ENCODE measurements at places on chromosomes 3 and 15. TPM values are rescaled to one million over a fixed set of nuclear protein-coding genes. Genes with fewer than 3 reads are reported as not detected.
A peak's percentile ranks its signal among the peaks of the same experiment; 100 is the strongest.

DNA sequence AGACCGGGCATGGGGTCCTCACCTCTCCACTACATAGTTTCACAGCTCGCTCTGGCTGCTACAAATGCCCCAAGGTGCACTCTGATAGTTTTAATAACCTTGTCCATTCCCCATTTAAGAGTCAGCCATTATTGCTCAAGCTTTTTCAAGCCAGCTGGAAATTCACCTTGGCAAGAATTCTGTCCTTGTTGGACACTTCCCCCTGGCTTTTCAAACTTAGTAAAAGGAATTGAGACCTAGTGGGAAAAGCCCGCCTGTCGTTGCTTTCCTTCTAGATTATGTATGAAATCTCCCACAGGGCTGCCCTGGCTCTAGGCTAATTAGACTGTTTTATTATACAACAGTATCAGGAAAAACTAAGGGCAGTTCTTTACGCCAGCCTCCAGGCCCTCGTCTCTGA, 293.7 kb upstream of the GADL1 start:
- no peak for DNase-seq

The TMEM87A gene
- 28.3 TPM for total RNA-seq

The HRG gene
- total RNA-seq, result 0.16 TPM

DNA sequence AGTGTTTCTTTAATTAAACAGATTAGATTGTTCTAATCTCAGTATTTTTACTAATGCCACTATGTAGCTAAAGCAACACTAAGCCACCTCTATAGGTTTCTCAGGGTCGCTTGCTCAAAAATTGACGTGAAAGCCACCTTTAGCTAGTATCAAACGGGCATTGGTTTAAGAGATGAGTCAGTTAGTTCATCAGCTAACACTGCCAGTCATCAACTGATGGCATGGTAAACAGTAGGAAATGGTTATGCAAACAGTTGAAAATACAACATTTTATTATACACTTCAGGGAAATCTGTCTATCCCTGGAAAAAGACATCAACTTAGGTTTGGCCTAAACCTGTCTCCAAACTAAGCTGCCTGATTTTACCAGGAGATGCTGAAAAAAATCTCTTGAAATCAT, 582.3 kb upstream of the NAALADL2 start:
- DNase-seq, result no peak

- DNase-seq, result no peak
These were observed 29.9 kb upstream of the IL16 start for GRCh38 chr15:81166636-81167305.

GRCh38 chr3:158801201-158801600, 653 bp upstream of the MFSD1 start:
- DNase-seq, result no peak

DNA sequence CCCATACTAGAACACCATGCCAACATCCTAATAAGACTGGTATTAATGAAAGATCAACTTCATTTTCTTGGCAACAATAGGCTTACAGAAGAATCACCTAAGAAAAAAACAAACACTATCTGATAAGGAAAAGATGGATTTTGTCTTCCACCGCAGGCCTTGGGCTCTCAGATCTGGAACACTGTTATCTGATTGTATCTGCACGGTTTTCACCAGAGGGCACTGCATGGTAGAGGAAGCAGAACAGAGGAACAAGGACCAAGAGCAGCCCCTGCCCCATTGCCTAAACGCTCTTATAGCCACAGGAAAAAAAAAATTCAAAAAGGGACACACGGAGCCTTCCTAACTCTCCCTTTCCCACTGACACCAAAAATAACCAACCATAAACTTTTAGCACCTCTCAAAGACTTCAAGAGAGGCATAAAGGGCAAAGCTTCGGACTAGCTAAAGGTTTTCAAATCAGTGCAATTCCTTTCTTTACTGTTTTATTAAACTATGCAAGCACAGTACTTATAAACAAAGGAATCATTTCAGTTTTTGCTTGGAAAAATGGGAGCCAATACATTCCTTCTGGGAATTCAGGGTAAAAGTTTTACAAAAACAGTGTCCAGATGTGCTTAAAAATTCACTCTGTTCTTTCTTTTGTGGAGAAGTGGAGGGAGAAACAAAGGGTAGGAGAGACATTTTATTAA, 23.3 kb downstream of the IL17RD start:
- no peak for DNase-seq

The GOLGA8K gene
- 0.63 TPM for total RNA-seq

GRCh38 chr3:136818769-136819391, at the start of gene SLC35G2:
SLC35G2 (plus strand) TSS chr3:136819126; CDS start chr3:136854461, 35,335 bp downstream.
- DNase-seq, result peak; percentile 71

DNA sequence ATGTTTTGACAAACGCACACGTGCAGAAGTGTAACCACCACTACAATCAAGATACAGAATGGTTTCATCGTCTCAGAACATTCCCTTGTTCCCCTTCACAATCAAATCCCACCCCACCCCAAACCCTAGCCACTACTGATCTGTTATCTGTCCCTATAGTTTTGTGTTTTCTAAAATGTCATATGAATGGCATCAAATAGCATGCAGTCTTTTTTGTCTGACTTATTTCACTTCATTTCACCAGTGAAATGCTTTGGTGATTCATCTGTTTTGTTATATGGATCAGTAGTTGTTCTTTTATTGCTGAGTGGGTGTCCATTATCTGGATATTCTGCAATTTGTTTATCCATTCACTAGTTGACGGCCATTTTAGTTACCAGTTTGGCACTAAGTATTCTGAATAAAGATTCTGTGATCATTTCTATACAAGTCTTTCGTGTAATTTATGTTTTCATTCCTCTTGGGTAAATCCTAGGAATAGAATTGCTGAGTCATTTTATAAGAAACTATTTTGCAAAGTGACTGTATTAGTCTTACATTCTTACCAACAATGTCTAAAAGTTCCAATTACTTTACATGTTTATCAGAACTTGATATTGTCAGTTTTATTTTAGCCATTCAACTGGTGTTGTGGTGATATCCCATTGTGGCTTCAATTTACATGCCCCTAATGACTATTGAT, 232.8 kb downstream of the CLSTN2 start:
- DNase-seq, result no peak

The ECE2 gene
- not detected for total RNA-seq

GRCh38 chr3:146189519-146190173, 28.7 kb upstream of the PLOD2 start:
- no peak for DNase-seq

DNA sequence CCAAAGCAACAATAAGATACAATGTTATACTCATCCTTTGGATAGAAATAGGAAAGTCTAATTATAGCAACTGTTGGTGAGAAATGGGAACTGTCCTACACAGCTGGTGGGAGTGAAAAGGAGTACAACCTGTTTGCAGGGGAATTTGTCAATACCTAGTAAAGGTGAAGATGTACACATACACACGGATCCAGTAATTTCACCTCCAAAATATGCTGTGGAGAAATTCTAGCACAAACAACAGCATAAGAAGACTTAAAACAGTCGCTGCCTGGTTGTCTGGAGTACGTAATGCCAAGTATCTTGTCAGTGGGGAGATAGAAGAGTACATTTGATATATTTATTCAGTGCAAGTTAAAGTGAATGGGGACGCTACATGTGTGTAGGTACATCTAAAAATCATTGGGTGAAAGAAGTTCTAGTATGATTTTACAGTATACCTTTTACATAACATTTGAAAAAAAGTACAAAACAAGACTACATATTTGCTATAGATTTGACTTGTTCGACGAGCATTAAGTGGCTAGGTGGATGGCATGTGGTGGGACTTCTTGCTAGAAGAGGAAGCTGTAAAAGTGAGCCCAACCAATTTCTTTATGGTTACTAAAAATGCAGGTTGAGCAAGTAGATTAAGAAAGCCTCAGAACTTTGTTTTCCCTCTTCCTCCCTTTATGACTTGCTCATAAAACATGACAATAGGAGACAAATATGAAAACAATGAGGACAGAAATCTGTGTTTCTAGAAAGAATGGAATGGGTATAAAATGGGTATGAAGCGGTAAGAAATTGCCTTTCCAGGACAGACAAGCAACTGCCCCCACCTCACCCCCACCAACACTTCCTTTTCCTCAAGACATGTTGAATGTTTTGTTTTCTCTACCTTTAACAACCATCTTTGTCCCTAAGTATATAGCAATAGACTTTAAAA, 50.2 kb upstream of the CCR4 start:
- DNase-seq, result no peak

DNA sequence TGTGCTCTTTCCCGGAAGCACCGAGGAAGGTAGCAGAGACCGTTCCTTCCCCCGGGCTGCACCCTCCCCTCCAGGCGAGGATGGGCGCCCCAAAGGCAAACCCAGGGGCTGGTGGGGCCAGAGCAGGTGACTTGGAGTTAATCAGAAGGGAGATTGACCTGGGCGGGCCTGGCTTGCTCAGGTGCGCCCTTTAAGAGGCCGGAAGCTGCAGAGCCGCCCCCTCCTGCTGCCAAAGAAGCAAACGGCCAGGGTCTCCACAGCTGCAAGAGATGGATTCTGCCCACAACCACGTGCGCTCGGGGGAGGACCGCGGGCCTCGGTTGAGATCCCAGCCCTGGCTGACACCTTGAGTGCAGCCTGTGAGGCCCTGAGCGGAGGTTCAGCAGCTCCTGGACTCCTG, 218.2 kb upstream of the NAALADL2 start:
- no peak for DNase-seq

The GCSAM gene
- total RNA-seq, result 0.35 TPM

- DNase-seq, result no peak
These were observed 87.7 kb downstream of the KCNAB1 start for GRCh38 chr3:156207802-156208685.

DNA sequence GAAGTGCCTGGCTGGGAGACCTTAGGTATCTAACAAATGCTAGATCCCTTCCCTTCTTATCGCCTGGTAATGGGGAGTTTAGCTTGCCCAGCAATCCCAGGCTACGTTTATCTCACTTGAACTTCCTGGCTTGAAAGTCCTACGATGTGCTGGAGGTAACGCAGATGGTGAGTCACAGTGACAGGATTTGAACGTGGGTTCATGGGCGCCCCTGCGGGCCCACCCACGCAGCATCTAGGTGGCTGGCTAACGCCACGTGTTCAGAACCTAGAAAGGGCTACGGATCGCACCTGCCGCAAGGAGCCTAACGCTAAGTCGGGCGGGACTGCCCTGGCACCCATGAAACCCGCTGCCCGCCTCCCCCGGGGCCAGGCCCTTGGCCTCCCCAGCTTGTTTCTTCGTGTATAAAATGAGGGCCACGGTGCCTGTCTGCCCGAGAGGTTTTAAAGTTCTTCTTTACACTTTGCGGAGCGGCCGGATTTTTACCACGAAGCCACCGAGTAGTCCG, 600 bp upstream of the USP3 start:
- peak; percentile 80 for DNase-seq

GRCh38 chr3:1269808-1270207, 177.0 kb downstream of the CNTN6 start:
- DNase-seq, result no peak

DNA sequence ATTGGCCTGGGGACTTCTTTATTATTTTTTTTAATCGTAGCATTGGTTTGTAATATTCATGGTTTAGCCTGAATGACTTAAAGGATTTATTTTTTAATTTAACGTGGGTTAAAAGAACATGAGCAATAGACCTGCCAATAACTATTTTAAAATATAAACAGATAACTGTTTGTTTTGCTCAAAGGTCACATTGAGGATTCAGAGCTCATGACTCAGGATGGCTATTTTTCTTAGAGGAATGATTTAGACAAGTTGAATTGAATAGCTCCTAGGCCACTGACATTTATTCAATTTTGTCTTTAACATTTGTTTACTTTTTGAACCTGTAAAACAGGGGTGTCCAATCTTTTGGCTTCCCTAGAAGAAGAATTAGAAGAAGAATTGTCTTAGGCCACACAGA, 68.5 kb downstream of the ITPR1 start:
- no peak for DNase-seq

The HTR3E gene
- total RNA-seq, result not detected

GRCh38 chr3:126858401-126858800, 124.5 kb upstream of the PLXNA1 start:
- no peak for DNase-seq

DNA sequence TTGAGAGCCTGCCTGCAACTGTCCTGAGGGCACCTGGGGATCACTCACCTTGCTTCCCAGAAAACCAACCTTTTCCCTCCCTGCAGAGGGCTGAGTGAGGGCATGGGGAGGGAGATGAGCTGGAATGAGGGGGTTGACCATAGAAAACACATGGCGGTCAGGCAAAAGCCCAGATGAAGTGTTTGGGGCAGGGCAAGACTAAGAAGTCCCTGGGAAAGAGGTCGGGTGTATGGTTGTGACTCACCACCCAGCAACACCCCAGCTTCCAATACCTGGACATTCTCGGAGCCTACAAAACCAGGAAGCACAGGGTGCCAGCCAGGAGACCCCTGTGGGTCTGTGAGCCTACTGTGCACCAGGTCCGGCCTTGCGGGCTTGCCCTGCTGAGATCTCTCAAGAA, 95.3 kb upstream of the ATP2B2 start:
- DNase-seq, result no peak

GRCh38 chr15:31752905-31753304, 277.4 kb upstream of the CHRNA7 start:
- DNase-seq, result no peak

The TTLL13 gene
- not detected for total RNA-seq

DNA sequence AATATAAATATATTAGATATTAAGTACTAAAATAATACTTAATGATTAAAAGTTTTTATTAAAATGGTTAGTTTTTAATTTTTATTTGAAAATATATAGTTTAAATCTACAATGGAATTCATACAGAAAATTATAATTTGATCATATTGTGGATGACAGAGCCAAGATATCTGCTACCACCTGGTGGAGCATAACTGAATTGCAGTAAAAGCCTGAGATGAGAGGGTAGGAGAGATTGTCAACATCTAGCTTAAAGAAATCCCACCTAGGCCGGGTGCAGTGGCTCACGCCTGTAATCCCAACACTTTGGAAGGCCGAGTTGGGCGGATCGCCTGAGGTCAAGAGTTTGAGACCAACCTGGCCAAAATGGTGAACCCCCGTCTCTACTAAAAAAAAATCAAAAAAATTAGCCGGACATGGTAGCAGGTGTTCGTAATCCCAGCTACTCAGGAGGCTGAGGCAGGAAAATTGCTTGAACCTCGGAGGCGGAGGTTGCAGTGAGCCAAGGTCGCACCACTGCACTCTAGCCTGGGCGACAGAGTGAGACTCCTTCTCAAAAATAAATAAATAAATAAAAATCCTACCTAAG, 25.1 kb upstream of the CSTA start:
- no peak for DNase-seq

The ZBBX gene
- total RNA-seq, result not detected

DNA sequence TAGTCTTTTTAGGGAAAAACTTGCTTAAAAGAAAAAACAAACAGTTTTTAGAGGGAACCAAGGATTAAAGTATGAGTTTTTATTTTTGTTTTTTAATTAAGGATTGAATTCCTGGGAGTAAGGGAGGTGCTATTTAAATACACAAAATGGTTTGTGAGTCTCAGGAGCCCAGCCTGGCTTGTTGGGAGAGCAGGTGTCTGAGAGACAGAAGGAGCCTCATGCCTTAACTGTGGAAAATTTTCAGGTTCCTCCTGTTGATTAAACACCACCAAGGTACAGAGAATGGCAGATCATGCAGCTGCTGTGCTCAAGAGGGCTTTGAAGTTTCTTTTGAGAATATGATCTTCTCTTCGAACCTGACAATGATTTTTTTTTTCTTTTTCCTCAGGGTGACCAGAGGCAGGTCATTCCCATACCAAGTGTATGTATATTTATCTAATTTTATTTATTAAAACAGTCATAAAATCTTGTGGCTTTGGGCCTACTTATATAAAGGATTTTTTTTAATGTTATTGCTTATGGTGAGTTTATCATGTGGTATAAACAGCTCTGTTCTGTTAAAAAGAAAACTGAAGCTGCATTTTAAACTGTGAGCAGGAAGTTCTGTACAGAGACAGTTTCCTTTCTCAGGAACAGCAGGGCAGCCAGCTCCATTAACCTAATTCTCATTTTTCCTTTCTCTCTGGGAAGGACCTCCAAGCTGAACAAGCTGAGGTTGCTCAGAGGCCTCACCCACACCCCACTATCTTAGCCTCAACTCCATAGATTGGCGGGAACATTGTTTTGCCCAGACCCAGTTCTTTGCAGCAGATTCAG, 33.7 kb upstream of the VILL start:
- DNase-seq, result no peak

Data from left cardiac atrium (tissue), 4 donors.